Cardiac muscle cell (in vitro differentiated cells and primary cell): ENCODE measurements at places on chromosomes 7 and 10.

GRCh38 chr10:56063642-56064041 is 297.4 kb downstream of the ZWINT start:
- no peak for DNase-seq

- DNase-seq: no peak
These were observed 58.9 kb downstream of the ZNF22 start for GRCh38 chr10:45059632-45060031.

- DNase-seq: peak; percentile 53
These were observed 33.9 kb upstream of the MSMB start for GRCh38 chr10:46079831-46080585.

DNA sequence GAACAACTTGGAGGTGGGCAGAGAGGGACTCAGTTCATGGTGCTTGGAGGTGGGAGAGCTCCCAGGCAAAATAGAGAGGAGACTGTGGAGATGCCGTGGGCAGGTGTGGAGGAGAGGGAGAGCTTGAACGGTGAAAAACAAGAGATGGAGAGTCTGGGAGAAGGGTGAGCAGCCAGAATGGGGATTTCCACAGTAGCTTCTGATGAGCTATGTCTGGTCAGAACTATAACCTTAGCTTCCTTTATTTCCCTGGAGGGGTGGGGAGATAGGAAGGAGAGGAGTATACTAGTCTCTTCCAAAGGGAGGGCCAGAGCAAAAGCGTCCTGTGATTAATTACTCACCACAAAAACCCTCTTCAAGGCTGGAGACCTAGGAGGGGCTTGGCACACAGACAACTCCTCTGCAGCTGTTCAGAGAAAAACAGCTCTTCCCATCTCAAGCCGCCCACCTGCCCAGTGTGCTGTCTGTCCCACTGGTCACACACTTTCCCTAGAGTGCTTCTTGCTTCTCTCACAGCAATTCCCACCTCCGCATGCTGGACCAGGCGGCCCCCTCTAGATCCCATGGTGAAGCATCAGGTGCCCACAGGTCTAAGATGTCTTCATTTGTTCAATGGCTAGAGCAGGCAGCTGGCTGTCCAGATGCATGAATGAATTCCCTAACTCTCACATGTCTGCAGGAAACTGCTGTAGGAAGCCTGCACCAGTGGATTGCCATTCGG is 41.9 kb downstream of the TAS2R41 start:
- peak; percentile 61 for DNase-seq

- no peak for DNase-seq
These were observed 8.0 kb upstream of the HIBADH start for GRCh38 chr7:27670676-27671075.

- no peak for DNase-seq
These were observed 18.1 kb downstream of the OPTN start for GRCh38 chr10:13117841-13118783.

- no peak for DNase-seq
These were observed 193.7 kb downstream of the PTPN20 start for GRCh38 chr10:47104786-47105385.

DNA sequence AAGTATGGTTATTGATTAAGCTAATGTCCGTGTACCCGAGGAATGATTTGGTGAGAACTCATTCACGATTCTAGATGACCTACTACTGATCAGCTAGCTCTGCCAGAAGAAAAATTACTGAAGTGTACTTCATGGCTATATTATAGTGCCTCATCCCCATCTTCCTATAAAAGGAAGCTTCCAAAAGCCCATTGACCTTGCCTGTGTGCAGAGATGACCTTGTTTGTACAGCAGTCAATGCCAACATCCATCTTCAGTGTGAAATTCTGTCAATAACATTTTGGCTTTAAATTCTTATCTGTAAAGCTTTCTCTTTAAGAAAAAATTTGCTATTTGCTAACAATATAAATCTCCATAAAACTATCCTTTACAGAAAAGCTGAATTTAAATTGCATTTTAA is 315.7 kb downstream of the THSD7A start:
- DNase-seq: no peak

DNA sequence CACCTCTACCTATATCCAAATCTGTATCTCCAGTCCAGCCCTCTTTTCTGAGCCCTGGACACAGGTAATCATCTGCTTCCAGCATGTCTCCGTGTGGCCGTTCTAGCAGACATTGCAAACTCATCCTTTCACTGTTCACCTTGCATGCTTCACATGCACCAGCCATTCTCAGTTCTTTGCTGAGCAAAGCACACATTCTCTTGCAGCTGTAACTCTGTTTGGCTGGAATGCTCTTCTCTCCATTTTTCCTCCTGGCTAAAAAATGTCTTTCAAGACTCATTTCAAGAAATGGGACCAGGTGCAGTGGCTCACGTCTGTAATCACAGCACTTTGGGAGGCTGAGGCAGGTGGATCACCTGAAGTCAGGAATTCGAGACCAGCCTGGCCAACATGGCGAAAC is 40.3 kb upstream of the NRF1 start:
- no peak for DNase-seq

- DNase-seq: no peak
These were observed 40.0 kb upstream of the PTPN12 start for GRCh38 chr7:77497079-77497478.

GRCh38 chr7:132140341-132140740 is 435.9 kb downstream of the PLXNA4 start:
- no peak for DNase-seq

- no peak for DNase-seq
These were observed 24.5 kb upstream of the CUBN start for GRCh38 chr10:17154116-17154515.

DNA sequence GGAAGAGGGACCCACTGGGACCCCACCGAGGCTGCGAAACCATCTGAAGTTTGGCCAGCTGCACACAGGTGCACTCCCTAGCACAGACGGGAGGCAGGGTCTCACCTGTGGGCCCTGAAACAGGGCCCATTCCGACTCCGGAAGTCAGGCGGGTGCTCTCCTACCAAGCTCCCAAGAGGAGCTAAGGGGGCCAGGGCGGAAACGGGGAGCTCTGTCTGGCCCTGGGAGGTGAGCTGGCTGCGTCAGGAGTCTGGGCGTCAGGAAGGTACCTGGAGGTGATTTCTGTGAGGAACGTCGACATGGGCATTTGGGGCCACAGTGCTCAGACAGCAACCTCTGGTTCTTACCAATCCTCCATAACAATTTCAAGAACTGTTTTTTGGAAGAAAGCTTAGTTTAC is 411.7 kb downstream of the TCERG1L start:
- DNase-seq: no peak

DNA sequence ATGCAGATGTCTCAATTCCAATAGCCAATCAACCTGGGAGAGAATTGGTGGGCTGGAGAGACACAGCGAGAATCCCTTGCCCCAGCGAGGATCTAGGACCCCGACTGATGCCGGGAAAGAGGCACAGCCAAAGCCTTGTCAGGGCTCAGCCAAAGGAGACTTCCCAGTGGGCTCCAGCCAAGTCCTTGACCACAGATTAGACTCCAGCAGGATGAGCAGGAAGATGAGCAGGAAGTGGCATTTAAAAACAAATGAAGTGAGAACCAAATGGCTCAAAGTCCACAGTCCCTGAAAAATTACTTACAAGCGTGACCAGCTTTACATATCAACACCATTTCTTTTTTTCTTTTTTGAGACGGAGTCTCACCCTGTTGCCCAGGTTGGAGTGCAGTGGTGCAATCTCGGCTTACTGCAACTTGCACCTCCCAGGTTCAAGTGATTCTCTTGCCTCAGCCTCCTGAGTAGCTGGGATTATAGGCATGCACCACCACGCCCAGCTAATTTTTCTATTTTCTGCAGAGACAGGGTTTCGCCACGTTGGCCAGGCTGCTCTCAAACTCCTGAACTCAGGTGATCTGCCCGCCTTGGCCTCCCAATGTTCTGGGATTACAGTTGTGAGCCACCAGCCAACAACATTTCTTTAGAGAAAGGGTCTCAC is 40.2 kb downstream of the CTBP2 start:
- DNase-seq: no peak

- DNase-seq: no peak
These were observed 59.3 kb downstream of the NUDCD3 start for GRCh38 chr7:44431091-44431608.

DNA sequence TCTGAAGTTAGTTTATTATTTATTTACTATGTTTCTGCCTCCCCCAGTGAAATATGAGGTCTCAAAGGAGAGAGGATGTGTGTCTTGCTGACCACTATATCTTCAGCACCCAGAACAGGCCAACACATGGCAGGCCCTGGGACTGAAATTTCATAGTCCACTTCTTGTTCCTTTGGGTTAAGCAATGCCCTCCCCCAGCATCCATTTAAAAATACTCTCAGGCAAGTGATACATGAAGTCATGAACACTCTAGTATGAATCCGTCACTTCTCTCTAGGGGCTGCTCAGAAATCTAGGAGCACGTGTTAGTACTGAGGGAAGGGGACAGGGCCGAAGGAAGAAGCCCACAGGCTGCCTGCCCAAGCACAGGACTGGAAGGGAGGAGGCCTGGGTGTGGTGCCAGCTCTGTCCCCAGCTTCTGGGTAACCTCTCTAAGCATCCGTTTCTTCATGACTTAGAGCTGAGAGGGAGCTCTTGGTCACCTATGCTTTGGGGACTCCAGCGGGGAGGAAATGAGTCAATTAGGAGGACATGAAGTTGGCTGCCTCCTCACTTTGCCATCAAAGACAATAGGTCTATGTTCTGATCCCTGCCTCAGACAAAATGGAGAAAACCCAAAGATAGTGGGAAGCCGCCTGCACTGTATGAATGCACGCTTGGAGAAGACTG is 119.2 kb downstream of the KCNMA1 start:
- no peak for DNase-seq

GRCh38 chr7:47217570-47218360 is 364.1 kb downstream of the TNS3 start:
- DNase-seq: no peak

DNA sequence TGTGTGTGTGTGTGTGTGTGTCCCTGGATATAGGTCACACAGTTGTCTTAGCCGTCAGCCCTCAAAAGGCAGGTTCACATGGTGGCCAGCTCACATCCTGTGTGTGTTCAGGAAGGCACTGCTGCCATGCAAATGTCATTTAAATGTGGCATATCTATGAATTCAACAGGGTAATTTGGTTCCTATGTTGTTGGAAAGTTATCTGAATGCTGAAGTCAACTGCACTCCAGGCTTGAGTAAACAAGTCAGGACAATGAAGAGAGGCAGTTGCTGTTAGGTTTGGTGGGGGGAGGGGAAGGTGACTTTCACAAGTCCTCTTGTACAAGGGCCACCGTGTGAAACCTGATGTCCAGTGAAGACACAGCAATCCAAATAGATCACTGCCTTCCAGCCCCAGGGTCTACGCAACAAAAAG is 61.1 kb downstream of the PTPRE start:
- DNase-seq: no peak

DNA sequence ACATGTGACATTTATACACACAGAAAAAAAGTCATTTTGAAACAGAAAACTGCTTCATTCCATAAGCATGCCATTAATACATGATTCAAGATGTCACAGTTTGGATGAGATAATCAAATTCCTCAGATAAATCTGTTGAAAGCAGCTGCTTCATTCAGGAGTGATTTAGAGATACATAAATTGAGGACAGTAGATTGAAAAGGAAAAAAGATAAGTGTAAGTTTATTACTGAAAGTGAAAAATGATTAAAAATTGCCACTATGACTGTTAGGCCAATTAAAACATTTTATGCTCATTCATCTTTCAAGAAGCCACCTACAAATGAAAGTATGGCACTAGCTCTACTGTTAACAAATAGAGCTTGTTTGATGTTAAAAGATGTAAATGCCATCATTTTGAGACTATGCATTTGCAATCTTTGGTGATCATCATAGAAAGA is 136.9 kb upstream of the CDK6 start:
- no peak for DNase-seq

DNA sequence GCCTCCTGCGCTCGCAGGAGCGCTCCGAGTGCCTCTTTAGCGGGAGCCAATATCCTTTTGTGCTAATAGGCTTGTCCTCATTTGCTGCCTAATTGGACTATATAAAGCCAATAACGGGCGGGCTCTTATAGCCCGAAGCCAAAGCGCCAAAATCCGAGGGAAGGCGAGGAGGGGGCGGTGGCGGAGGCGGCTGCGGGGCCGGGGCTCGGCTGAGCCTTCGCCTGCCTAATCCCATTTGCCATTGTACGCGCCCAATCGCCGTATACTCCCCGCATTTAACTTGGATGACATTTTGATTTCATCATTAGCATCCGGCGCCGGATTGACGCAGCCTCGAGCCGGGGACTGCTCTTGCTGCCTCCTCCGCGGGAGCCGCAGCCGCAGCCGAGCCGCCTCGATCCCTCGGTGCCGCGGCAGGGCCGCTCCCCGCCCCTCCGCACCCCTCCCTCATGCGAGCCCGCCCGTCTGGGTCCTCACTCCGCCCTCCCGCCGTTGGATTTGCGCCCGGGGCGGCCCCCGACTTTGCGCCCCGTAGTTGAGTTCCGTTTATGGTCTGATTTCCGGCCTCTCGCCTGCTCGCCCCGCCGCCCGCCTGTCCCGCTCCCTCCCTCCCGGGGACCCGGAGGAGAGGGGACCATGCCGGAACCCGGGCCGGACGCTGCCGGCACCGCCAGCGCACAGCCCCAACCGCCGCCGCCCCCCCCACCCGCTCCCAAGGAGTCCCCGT is at the start of gene HMX3:
Gene HMX3 (plus strand): TSS at position 556 of the 727 bp plus-strand sequence. CDS start 81 bp downstream, at position 637.
- no peak for DNase-seq

GRCh38 chr7:151581741-151582140 is 62.0 kb upstream of the RHEB start:
- DNase-seq: no peak

- DNase-seq: no peak
These were observed 87.7 kb downstream of the PIK3CG start for GRCh38 chr7:106952658-106953231.

- peak; percentile 46 for DNase-seq
These were observed 61.7 kb downstream of the PALD1 start for GRCh38 chr10:70540089-70540788.

GRCh38 chr10:73911553-73912004 is 647 bp downstream of the PLAU start:
- no peak for DNase-seq

DNA sequence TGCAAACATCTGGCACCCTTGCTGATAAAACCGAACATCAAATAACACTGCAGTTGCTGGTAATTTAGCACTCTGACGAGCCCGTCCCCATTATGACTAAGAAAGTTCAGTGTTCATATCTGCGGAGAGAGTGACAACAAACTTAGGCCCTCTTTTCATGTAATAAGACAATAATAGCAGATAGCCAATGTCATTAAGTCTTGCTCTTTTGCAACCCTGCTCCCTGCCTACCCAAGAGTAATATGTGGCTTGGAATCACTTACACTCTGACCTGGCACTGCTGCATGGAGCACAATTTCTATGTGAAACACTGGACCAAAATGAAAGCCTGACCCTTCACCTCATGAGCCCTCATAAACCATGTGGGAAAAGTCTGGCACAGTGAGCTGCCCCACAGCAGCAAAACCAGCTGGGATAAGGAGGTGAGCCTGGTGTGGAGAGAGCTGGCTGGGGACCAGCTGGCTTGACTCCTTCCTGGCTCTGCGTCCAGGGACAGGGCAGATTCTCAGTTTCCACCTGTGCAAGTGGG is 86.5 kb downstream of the HIPK2 start:
- DNase-seq: no peak

DNA sequence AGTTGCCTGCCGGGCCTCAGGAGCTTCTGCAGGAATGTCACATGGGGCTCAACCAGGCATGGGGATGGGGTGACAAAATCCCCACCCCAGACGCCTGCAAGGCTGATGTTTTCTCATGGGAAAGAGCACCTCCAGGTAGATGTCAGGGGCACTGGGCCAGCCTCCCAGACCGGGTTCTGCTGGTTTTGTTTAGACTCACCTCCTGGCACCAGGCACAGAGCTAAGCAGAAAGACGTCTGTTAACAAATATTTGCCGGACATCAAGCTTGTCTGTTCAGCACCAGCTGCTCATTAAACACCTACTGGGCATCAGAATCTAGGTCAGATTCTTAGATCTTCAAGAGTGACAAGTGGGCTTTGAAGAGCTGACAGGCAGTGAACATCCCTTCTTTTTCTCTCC is 34.9 kb upstream of the TCERG1L start:
- no peak for DNase-seq
